Esophagus squamous epithelium (tissue), 5 donors: ENCODE measurements at places on chromosomes 16 and 17. TPM values are rescaled to one million over a fixed set of nuclear protein-coding genes. Genes with fewer than 3 reads are reported as not detected.

OR1F1 gene
- not detected for total RNA-seq

CLEC18C gene
- 1.3 TPM for total RNA-seq

ACSM5 gene
- total RNA-seq, result 4.8 TPM

SIRT7 gene
- 81.0 TPM for total RNA-seq

CFAP97D1 gene
- not detected for total RNA-seq

DNAJC7 gene
- 64.4 TPM for total RNA-seq

NHLRC4 gene
- total RNA-seq, result 0.09 TPM

SPATA32 gene
- total RNA-seq, result not detected

MMP28 gene
- 31.3 TPM for total RNA-seq

SLC13A2 gene
- not detected for total RNA-seq

CDRT15L2 gene
- total RNA-seq, result not detected

ZACN gene
- total RNA-seq, result not detected

PRAC2 gene
- total RNA-seq, result not detected

KRT27 gene
- not detected for total RNA-seq

- DNase-seq, result no peak
These were observed 23.2 kb downstream of the PRSS54 start for GRCh38 chr16:58271589-58271988.

GRCh38 chr17:63305857-63306256 lies 140.2 kb downstream of the CYB561 start:
- DNase-seq, result no peak

GRCh38 chr17:63540590-63540989 lies 9.7 kb upstream of the DCAF7 start:
- no peak for DNase-seq

- DNase-seq, result no peak
These were observed 83.0 kb downstream of the EMP2 start for GRCh38 chr16:10497132-10498101.

- DNase-seq, result no peak
These were observed 187.3 kb downstream of the CYB561 start for GRCh38 chr17:63258785-63259184.

- no peak for DNase-seq
These were observed 21.1 kb upstream of the KRT24 start for GRCh38 chr17:40724656-40725055.

DNA sequence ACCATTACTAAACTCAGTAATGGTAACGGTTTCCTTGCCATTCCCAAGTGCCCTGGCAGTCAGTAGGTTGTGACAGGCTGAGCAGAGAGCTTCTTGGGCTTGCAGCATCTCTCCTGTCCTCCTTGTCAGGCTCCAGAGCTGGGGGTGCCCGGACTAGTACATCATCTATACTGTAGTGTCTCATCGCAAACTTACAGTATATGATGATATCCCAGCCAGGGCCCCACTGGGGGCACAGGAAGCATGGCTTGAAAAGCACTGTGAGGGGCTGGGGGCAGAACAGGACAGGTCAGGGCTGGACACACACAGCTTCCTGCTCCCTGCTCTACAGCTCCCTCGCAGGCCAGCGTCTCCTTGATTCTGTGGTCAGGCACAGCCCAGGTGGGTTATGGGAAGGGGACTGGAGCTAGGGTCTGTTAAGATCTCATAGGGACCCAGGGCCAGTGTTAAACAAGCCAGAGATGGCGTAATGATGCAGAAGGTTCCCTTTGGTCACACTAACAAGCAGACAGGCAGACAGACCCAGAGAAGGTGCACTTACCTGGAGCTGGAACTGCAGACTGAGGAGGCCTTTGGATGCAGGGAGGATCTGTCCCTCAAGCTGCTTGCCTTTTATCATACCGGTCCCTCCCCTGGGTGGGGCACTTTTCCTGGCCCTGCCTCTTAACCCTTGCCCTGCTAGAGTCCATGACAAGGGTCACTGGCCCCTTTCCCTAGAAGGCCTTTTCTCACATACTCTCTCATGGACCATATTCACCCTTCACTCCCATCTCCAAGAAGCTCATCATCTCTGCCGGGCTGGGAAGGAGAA lies 6.8 kb downstream of the ERAL1 start:
- no peak for DNase-seq

DNA sequence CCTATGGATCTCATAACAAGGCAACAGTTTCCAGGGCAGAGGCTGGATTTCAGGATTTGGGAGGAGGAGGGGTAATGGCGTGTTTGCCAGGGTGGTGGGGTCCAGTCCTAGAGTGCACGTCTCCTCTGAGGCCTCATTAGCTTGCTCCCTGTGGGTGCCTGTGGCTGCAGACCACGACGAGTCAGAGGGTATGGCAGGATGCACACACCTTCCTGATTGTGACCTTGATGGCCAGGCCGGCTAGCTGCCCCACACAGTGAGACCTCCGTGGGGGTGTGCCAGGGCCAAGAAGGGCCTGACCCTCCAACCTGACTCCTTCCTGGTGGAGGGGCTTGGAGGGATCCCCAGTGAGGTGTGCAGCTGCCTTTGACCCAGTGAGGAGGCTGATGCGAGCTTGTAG lies 4.0 kb upstream of the SMTNL2 start:
- DNase-seq, result no peak

DNA sequence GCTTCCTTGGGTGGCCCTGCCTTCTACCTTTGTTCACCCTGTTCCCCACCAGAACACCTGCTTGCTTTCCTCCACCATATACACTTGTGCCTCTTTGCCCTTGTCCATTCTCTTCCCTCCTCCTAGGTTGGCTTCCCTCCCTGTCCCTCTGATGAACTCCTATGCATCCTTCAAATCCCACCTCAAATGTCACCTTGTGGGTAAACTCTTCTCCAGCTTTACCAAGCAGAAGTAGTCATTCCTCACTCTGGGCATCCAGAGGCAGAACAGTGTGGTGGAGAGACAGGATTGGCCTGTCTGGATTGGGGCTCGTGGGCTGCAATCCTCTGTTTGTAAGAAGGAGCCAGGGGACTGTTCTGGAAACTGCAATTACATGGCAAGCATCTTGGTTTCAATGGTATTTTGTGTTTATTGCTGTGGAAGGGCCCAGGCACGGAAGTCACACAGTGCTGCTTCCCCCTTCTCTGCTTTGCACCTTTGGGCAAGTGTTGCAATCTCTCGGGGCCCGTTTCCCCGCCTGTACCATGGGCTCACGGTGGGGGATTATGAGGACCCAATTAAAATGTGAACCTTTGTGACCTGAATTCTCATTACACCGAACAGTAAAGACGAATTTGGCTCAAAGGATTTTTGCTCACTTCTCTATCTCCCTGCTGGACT lies 21.9 kb upstream of the NXPH3 start:
- DNase-seq, result no peak

DNA sequence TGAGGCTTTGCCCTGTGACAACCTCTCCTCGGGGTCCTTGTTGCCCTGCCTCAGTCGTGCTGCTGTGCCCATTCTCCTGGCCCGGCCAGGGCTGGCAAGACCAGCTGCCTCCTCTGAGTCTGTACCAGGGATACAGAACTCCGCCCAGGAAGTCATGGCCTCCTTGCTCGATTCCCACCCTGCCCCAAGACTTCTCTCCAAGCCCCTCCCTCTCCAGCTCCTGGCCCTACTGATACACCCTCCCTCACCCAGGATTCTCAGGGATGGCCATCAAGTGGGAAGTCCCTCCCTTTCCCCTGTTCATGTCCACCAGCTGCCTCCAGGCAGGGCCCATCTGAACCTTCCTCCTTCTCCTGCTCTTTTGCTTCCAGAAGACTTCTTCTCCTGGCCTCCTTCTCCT lies 11.2 kb upstream of the TMEM208 start:
- no peak for DNase-seq

- no peak for DNase-seq
These were observed 690 bp downstream of the NDE1 start for GRCh38 chr16:15650698-15651171.

- DNase-seq, result no peak
These were observed 89.7 kb downstream of the MGAT5B start for GRCh38 chr17:76957678-76958464.

- DNase-seq, result no peak
These were observed 6.7 kb downstream of the NEK8 start for GRCh38 chr17:28735242-28735722.

DNA sequence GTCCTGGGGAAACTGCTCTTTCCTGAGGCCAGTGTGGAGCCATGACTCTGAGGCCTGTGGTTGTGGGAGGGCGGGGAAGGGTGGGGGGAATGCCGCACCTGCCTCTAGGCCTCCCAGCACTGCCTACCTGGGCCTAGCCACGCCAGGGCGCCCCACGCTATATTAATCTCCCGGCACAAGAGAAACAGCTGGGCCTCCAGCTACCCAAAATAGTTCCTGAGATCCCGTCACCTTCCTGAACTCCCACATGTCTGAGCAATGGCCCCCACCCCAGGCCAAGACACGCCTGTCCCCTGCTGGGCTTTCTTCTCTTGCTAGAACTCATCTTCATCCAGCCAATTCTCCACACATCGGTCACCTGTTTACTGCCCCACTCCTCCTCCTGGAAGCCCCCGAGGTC lies 13.0 kb upstream of the MTSS2 start:
- DNase-seq, result no peak

GRCh38 chr16:48538746-48539484 lies 71.1 kb downstream of the N4BP1 start:
- no peak for DNase-seq

GRCh38 chr16:6864671-6865070 lies 468.0 kb upstream of the RBFOX1 start:
- DNase-seq, result no peak
